ENCODE measurements at places on chromosomes 2 and 18.

GRCh38 chr18:35005963-35006577 is 35.1 kb upstream of the MAPRE2 start:
- DNase-seq, result no peak

- peak; percentile 65 for DNase-seq
These were observed at the start of gene RNF144A for GRCh38 chr2:6917071-6917760. RNF144A (plus strand) TSS chr2:6917412; CDS start chr2:6996927, 79,515 bp downstream.

GRCh38 chr2:226873051-226873620 is 37.3 kb downstream of the RHBDD1 start:
- DNase-seq, result no peak

DNA sequence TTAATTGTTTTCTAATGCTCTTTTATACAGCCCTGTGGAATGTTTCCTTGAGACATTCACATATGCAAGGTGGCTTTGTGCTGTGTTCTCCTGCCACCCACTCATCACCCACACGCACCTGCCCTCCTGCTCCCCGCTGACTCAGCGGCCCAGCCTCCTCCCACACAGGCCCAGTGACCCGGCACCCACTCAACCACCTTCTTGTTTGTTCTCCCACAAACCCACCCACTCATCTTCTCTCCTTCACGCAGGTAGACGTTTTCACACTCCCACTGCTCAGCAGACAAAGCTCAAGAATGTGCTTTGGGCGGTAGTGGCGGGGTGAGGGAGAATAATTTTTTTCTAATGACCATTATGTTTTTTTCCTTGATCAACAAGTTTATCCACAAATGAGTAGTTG is 28.6 kb upstream of the NEMP2 start:
- DNase-seq, result no peak

GRCh38 chr2:169461143-169461542 is 18.2 kb upstream of the BBS5 start:
- no peak for DNase-seq

GRCh38 chr2:75800456-75800855 is 89.7 kb upstream of the GCFC2 start:
- no peak for DNase-seq

- no peak for DNase-seq
These were observed 34.2 kb downstream of the PLCL1 start for GRCh38 chr2:197838579-197838978.

DNA sequence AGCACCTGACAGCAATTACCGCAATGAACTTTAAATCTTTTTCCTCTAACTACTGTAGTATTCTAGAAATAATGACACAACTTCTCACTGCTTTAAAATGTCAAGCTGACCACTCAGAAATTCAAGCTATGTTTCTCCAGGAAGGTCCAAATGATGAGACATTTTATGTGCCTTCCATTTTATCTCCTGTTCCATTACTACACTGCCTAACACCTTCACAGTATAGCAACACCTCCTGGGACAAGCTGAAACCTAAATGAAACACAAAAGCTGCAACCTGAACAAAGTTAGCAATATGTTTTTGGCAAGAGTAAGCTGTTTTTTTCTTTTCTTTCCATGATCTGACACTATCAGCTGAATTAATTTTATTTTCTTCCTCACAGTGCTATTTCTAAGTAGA is 81.9 kb downstream of the IKZF2 start:
- DNase-seq, result no peak

GRCh38 chr2:120722246-120722567 is 13.5 kb upstream of the GLI2 start:
- no peak for DNase-seq

- no peak for DNase-seq
These were observed 52.1 kb downstream of the RBBP8 start for GRCh38 chr18:22985250-22985649.

DNA sequence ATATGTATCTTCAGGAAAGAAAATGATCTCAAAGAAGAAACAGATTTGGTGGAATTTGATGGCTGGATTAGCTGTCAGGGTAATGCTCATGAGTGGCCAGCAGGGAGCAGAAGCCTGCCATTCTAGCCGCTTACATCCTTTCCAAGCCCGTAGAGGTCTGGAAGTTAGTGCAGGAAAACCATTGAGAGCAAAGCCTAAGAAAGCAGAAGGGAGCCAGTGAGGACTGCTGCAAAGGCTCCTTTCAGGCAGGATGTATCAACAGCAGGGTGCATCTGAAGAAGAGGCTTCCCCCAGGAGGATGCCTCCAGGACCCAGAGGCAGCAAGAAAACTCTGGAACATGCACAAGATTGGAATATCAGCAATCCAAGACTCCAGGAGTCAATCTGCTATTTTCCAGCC is 22.9 kb upstream of the LBH start:
- peak; percentile 51 for DNase-seq

GRCh38 chr18:13006531-13007247 is 15.5 kb downstream of the CEP192 start:
- no peak for DNase-seq

- no peak for DNase-seq
These were observed 10.5 kb upstream of the EPAS1 start for GRCh38 chr2:46286715-46287114.
